HCT116 (cell line): ENCODE measurements at places on chromosomes 12 and 14. TPM values are rescaled to one million over a fixed set of nuclear protein-coding genes. Genes with fewer than 3 reads are reported as not detected.

Gene RAB5B
- 44.5 TPM for total RNA-seq

Gene PLEKHD1
- 1.2 TPM for total RNA-seq

Gene CACNA2D4
- 1.7 TPM for total RNA-seq

Gene RPGRIP1
- total RNA-seq, result not detected

Gene NPC2
- 105 TPM for total RNA-seq

Gene CLEC4A
- 0.69 TPM for total RNA-seq

Gene DNAI7
- total RNA-seq, result 0.52 TPM

Gene DTX1
- total RNA-seq, result not detected

Gene FSCB
- total RNA-seq, result not detected

Gene TIMELESS
- total RNA-seq, result 47.0 TPM

Gene LGR5
- not detected for total RNA-seq

Gene KRT77
- total RNA-seq, result not detected

DNA sequence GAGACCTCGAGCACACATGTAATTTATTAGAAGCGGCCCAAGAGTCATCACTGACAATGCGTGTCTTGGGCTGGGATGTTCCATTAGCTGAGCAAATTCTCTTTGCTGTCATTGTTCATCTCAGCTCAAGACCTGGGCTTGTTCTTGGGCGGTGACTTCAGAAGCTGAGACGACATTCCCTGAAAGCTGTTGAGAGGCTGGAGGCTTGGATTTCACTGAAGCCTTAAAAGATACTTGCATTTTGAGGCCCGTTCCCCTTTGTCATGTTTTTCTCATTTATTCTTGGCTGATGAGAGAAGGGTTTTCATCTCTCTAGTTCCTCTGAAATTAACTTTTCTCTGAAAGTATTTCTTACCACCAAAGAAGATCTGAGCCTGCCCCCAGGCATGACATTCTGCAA is 16.6 kb upstream of the SUSD6 start:
- no peak for DNase-seq

DNA sequence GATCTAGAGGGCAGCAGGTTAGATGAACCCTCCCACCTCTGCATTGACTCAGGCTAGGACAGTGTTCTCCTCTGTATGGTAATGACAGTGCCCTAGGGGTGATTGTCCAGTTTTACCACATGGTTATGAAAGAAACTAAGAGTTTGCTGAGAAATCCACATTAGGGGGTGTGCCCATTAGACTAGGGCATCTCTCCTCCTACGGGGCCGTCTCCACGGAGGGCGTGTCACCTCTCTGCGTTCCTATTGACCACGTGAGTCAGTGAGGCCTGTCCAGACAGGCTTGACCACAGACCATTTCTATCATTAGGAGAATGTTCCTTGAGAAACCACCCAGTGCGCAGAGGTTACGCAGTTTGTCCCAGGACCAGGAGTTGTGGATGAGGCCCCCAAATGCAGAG is 8.3 kb downstream of the MVK start:
- DNase-seq, result no peak

DNA sequence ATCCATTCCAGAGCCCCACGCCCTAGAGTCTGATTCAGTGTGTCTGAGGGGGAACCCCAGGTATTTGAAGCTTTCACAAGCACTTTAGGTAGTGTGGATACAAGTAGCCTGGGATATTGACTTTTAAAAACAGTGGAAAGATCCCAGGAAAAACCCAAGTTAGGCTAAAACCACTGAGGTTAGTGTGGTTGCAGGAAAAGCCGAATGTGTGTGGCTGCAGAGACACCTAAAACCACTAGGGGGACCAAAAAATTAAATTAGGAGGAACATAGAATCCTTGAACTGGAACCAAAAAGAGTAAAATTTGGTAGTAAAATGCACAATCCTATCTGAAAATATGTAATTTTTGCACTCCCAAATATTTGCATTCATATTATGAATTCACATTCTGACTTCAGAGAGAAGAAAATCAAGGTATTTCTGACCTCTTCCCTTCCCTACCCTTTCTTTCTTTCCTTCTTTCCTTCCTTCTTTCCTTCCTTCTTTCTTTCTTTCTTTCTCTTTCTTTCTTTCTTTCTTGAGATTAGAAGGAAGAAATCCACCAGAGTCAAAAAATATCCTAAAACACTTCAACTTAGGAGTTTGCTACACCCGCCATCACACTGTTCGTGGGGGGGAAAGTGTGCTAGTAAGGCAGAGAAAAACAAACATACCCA is 37.8 kb downstream of the SLCO1A2 start:
- no peak for DNase-seq

GRCh38 chr14:84483072-84483420 is 1046.9 kb upstream of the FLRT2 start:
- no peak for DNase-seq

DNA sequence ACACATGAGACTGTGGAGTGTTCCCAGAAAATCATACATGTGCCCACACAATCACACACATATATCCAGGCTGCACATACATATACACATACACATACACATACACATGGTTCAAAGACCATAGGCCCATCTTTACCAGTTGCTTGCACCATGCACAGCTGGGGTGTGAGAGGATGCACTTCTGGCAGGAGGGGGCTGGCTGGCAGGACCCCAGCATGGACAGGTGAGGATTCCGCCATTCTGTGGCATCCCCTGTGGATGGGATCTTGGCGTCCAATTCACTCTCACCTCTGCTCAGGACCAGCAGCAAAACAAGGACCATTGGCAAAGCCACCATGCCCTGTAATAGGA is 7.0 kb downstream of the ITGB7 start:
- no peak for DNase-seq

- no peak for DNase-seq
Measured at GRCh38 chr12:122932207-122932606, 34.1 kb downstream of the ABCB9 start.

- no peak for DNase-seq
Measured at GRCh38 chr14:60512126-60512525, 3.2 kb downstream of the SIX6 start.

DNA sequence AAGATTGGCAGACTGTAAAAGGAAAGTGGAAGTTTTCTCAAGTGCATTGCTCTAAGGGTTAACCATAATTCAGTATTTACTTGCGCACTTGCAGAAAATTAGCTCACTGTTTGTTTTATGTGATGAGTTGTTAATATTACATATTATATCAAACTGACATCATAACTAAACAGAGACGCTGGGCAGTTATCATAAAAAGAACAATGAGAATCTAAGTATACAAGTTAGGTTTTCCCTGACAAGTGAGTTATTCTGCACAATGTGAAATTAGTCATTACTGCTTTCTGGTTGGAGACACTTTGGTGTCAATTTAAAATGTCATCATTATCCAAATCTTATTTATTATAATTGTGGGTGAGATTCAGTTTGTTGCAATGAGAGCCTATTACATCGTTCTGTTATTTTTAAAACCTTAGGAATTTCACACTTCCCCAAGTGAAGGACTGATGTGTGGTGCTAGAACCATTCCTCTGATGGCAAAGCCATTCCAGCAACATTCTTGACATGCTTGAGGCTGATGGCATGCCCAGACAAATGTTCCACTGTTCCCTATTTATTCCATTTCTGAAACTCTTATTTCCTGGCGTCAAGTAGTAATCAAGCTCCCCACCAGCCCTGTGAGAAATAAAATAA is 90.1 kb upstream of the FLRT2 start:
- no peak for DNase-seq

GRCh38 chr12:113030875-113031525 is 25.5 kb upstream of the DTX1 start:
- peak; percentile 82 for DNase-seq

DNA sequence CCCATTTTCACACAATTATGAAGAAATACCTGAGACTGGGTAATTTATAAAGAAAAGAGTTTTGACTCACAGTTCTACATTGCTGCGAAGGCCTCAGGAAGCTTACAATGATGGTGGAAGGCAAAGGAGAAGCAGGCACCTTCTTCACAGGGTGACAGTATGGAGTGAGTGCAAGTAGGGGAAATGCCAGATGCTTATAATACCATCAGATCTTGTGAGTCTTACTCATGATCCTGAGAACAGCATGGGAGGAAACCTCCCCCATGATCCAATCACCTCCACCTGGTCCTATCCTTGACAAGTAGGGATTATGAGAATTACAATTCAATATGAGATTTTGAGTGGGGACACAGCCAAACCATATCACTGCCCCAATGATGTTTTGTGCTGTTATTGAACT is 189.3 kb upstream of the CRY1 start:
- no peak for DNase-seq

DNA sequence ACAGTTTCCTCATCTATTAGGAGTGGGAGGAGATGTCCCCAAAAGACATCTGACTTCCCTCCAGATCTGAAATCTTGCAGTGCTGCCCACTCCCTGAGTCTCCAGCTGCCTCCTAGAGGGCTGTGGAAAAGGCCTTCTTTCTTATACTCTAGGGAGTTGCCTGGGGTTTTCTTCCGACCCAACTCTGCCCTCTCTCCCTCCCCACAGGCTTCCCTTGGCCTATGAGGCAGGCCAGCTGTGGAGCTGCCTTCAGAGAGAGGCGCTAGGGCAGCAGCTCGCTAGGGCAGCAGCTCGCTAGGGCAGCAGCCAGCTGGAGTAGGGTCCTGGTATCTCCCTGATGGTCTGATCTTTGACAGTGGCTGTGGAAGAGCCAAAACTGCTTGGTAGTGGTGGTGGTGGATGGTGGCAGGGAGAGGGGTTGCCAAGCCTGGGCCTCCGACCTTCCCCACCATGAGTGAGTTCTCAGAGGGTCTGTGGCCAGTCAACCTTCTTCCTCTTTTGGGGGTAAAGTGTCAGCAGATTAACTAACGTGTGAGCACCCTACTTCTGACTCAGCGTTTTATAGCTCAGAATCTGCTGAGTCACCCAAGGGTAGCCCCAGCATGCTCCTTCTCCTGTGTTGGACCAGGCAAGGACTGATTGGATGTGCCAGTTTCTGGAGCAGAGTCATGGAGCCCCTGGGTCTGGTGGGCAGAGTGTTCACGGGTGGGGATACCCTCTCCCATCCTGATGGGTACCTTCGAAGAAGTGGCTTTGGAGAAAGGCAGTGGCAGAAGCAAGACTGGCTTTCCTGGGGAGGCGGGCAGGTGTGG is 2.3 kb downstream of the SLC48A1 start:
- DNase-seq, result no peak

- DNase-seq, result no peak
Measured at GRCh38 chr14:80346395-80346794, 135.1 kb upstream of the DIO2 start.

GRCh38 chr12:5792343-5792742 is 152.7 kb downstream of the ANO2 start:
- no peak for DNase-seq

DNA sequence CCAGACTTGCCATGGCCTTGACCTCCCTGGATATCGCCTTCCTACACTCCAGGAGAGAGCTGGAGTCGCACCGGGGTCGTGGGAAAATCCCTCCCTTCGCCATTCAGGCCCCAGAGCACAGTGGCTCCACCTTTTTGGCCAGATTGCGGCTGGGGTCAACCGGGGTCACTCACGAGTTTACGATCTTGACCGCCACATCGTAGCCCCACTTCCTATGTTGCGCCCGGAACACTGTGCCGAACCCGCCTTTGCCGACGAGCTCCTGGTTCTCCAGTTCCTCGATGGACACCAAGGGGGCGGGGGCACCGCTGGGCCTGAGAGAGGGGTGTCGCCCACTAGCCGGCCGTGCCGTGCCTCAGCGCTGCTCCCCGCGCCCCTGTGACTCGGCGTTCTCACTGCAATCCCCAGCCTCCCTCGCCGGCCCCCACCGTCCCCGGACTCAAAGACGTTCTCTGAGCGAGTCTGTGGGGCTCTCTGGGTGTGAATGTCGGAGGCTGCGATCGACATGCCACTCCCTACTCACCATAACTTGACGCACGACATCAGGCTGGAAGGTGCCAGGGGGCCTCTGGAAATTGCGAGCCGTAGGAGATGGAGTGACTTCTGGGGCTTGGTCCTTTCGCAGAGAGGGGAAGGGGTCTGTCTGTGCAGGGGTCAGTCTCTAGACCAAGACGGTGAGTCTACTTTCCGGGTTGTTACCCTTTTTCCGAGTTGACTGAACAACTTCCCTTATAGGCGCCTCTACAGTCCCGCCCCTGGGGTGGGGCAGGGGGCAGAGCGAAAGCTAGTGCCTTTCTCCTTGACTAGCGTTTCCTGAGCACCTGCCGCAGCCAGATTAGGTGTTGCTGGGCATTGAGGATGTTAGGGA is at the start of gene RIPK3:
Gene RIPK3, minus strand, starts transcription at position 708 of the 868 bp plus-strand sequence. Its CDS starts 165 bp downstream, at position 543.
- no peak for DNase-seq

GRCh38 chr12:57743769-57744168 is 1.1 kb upstream of the TSPAN31 start:
- no peak for DNase-seq

- DNase-seq, result no peak
Measured at GRCh38 chr14:93858896-93859295, 68.2 kb upstream of the FAM181A start.

DNA sequence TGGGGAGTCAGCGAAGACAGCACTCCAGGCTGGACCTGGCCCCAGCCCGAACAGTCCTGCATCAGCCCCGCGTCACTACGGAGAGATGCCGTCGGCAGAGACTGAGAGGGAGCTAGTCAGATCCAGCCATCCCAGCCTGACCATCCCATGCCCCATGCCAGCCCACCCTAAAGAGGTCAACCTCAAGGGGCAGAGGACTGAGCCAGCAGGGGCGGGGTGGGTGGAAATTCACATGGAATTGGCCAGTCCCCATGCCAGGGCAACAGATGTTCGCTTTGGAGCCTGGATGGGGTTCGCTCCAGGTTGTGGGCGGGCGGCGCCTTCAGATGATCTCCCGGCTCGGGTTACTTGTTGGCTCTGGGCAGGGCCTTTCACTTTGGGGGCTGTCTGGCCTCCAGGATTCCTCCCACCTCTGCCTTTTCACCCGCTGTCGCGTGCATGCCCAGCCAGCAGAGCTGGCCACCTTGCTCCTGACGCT is 154.3 kb downstream of the TSPAN9 start:
- DNase-seq, result no peak

DNA sequence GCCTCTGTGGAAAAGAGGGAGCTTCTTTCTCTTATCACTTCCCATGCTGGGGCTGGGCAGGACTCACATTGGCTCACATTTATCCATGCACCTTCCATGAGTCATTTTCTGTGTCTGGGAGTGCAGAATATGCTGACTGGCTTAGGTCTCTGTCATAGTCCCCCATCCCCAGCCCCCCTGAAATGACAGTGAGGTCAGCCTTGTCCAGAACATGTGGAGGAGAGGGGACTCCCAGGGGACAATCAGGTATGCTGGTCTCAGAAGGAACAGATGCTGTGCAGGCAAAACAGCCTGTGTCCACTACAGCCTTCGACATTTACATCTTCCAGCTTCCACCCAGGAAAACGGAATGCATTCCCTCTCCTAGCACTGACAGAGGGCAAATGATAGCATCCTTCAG is 35.0 kb downstream of the ADGRD1 start:
- DNase-seq, result no peak

- DNase-seq, result peak; percentile 40
Measured at GRCh38 chr12:68158432-68158831, 1.1 kb downstream of the IFNG start.

GRCh38 chr12:65690477-65690876 is 133.8 kb upstream of the HMGA2 start:
- DNase-seq, result no peak
